ENCODE measurements at places on chromosomes 7 and 10.

GRCh38 chr7:158655931-158656441 is 48.6 kb downstream of the NCAPG2 start:
- DNase-seq, result peak; percentile 71

DNA sequence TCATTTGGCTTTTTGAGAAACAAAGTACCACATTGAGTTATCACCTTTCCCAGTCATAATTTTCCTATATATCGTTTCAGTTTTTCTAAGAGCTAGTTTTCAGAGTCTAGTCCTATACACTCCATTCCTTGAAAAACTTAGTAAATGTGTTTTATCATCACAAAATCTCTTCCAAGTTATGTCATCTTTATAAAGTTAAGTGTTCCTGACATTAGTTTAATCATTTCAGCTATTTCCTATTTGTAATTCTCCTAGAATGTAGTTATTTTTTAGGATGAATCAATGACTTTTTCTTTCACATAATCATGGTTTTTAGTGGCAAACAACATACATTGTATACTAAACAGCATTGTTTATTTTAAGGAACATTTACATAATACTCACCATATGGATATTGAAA is 191.7 kb upstream of the BET1 start:
- DNase-seq, result no peak

DNA sequence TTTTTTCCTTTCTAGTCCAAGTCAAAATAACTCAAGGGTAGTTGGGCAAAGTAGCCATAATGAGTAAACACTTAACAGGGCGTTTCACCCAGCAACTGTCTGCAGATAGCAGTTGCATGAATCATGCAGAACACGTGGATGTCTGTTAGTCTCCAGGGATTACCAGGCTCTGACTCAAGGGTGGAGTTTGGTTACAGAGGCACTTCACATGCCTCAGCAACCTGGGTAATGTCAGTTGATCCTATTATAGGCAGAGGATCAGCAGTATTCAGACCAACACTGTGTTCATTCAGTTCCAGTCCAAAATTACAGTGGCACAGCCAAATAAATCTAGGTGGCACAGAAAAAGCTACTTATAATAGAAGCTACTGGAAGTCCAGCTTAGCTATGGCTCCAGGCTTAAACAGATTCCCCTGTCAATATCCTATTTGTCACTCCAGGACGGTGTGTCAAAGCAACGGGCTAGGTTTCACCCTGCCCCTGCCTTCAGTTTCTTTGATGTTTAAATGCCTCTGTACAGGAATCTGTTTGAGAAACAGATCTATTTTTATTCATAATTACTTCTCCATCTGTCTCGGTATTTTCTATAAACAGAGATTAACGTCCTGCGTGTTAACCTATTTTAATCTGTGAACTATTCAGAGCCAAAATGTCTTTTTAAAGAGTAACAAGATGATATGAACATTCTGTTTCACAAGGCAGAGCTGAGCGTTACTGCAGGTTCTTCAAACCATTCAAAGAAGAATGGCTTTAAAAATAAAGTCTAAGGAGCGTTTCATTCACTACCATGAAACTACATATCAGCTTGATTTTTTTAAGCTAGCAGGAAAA is 162.6 kb upstream of the AKR1E2 start:
- peak; percentile 43 for DNase-seq

GRCh38 chr7:54944179-54944578 is 74.6 kb upstream of the EGFR start:
- no peak for DNase-seq

DNA sequence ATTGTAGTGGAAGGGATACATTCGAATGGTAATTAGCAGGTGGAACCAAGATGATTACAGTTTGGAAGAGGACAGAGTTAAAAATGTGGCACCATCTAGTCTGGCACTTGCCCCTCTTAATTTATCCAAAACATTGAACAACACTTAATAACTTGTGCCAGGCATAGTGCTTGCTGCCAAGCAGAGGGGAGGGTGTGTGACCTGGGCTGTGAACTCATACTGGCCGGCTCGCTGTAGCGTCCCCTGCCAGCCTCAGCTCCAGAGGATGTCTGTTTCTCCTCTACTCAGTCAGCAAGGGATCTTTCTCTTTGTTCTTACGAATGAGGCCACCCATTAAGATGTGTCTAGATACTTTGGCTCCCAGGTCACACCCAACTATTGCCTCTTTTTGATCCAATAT is 179.4 kb upstream of the INHBA start:
- no peak for DNase-seq

DNA sequence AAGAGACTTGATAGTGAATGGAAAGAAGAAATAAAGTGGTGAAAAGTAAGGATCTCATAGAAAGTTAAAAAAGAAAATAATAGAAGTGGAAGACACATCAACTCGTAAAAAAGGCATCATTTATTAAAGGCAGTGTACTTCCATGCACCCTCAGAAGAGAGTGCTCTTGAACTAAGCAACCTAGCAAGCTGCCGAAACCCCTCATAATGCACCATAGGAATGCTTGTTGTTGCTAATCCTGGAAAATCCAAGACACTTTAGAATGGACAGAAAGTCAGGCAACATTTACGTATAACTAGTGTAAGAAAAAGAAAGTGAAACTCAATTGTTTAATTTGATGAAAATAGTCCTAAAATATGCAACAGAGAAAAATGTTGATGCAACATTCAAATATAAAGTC is 12.8 kb downstream of the TFPI2 start:
- no peak for DNase-seq

GRCh38 chr10:18469125-18469524 is 182.3 kb downstream of the NSUN6 start:
- DNase-seq, result no peak

- DNase-seq, result no peak
These were observed 19.3 kb downstream of the CDHR3 start for GRCh38 chr7:105982388-105982787.

DNA sequence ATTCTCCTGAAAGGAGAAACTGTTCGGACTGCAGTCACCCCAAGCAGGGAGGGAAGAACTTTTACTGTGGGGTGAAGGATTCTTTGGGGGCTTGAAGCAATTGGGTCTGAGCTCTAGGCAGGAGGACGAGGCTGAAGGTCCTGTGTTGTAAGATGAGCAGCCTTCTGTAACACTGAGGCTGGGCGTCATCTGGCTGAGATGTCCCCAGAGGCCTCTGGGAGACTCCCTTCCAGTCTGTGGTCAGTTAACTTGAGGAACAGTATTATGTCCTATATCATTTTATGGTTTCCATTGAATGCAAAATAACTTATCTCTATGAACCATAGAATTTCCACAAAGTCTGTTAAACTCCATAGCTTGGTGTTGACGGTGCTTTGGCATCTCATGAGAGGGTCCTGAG is 26.3 kb downstream of the FIGNL1 start:
- no peak for DNase-seq

GRCh38 chr10:124225467-124226270 is 132.3 kb upstream of the CHST15 start:
- no peak for DNase-seq

DNA sequence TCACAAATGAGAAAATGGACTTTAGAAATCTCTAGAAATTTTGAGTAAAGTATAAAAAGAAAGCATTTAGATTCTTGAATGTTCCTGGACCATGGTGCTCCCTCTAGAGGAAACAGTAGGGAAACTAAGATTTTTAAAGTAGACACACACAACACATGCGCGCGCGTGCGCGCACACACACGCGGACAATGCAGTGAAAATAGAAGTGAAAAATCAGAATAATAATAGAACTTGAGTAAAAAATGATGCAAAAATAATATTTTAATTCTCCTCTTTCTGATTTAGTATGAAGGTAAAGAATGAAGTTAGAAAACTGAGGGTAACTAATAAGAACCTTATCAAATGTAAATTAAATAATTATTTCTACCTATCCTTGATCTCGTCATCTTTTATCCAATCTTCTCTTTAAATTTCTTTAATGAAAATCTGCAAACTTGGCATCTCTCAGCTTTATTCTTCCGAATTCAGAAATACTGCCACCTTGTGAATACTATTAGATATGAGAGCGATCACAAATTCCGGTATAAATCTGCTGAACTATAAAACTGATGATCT is 117.0 kb upstream of the AMPH start:
- DNase-seq, result no peak

DNA sequence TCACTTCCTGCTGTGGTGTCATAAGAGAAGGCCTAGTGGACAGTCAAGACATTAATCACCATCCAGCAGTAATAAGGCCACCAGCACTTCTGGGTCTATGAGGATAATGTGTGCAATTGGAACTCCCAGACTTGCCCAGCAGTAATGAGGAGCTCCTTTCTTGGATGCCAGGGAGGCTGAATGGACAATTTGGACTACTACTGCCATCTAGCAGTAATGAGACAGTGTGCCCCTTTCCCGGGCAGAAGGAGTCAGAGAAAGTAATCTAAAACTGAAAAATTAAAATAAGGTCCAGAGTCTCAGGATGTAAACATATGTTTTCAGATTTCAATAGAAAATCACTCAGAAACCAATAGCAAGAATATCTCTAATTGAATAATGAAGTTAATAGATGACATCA is 400.4 kb downstream of the CDC14C start:
- no peak for DNase-seq

DNA sequence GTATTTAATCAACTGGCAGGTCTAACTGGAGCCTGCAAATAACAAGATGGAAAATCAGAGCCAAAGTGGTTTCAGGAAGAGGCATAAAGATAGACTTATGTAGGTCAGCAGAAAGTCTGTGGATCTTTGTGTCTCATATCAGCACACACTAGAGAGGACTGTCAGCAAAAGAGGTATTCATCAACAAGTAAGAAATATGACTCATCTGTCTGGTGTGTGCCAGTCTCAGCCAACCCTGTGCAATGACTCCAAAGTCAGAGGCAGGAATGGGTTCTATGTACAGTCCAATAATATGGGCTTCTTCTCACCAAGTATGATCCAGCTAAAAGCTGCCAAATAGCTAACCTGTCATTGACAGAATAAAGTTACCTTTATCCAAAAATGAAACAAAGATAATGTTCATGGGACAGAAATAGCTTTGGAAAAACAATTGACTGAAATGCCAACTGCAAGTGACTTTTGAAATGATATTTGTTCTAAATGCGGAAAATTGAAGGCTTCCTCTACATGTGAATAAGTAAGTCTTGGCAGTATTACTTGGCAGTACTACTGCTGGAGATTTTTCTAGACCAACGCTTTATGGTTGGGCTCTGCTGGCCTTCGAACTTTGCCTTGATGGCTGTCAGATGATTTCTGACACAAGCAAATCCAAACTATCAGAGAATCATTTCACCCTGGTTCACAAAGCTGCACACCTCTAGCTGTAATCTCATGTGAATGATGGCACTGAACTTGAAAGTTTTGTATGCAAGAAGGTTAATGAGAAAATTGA is 272.3 kb upstream of the SEMA3C start:
- no peak for DNase-seq

GRCh38 chr10:85080934-85081333 is 752.5 kb downstream of the CCSER2 start:
- no peak for DNase-seq

DNA sequence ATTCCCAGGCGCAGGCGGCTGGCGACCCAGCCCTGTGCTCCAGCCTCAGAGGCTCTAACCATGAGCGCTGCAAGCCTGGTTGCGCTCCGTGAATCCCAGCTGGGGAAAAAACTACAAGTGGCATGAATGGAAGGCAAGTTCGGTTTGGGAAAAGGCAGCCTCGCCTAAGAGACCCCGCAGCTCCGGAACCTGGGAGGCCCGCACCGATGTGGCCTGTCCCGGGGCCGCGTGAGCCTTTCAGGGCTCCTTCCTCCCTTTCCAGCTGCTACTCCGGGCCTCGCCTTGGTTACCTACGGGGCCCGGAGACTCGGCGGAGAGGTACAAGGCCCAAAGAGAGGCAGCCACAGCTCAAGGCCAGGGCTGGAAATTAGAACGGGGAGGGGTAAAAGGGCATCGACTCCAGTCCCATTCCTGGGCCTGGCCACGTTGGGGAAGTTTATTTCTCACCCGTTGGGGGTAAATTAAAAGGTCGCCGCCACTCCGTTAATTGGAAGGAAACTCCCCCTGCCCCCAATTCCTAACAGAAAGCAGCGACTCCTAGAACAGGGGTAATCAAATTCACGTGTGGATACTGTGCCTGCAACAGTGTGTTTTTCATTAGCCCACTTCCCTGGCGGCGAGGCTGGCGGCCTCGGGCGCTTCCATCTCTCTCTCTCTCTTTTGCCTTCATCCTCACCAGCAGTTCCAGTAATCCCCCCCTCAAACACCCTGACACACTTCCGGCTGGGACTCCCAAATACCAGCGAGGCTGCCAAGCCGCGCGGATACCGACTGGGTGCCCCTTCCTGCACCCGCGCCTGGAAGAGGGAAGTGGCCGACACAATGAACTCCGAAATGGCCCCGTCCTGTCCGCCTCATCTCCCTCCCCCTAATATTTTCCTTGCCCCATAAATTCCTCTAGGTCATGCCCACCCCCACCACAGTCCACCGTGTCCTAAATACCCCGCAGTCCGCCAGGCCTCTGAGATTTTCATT is 1.5 kb upstream of the HOXA9 start:
- DNase-seq, result no peak

DNA sequence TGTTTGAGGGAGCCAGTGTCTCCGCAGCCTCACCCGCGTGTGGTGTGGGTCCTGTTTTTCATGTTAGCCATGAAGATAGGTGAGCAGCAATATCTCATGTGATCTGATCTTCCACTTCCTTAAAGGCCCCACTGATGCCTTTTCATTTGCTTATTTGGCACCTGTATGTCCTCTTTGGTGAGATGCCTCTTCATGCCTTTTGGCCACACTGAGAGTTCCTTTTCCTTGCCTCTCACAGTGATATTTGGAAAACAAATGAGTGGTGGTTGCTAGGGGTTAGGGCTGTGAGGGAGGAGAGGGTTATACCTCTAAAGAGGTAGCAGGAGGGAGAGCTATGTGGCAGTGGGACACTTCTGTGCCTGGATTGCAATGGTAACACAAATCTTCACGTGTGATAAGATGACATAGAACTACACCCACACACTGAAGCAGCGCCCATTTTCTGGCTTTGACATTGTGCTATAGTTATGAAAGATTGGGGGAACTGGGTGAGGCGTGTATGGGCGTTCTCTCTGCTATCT is 90.4 kb upstream of the TNS3 start:
- no peak for DNase-seq

GRCh38 chr10:72792288-72792687 is 100.3 kb downstream of the MCU start:
- no peak for DNase-seq

DNA sequence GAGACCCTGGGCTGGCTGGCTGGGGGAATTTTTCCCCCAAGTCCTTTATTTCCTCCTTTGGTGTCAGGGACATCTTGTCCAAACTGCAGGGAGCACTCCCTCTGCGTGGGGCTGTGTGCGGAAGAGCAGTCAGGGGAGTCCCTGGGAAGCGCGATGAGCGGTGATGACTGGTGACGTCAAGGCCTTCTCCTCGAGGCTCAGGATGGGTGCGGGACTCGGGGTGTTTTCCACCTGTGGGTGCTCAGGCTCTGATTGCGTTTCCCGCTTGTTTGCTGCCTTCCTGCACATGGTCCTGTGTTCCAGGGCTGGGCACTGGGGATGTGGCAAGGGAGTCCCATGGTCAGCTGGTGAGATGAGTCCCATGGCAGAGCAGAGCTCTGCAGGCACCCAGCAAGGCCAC is 101.2 kb downstream of the DOCK1 start:
- no peak for DNase-seq

DNA sequence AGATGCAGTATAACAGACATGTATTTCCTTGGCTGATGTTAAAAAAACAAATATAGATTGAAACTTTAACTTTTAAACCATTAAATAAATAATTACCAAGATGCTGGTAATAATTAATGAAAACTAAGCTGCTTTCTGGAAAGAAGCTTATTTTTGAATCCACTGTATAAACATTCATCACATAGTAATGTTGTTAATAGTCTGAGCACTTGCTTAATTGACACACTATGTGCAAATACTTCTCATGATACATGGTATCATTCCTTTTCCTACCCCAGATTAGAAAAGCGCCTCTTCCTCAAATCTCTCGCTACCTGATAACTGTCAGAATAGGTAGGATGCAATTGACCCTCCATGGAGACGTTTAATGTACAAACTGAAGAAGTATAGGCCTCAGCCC is 15.0 kb upstream of the COL28A1 start:
- DNase-seq, result no peak
